AG09309 (cell line): ENCODE measurements at places on chromosomes 3 and 15.

GRCh38 chr3:181896605-181897004, 184.9 kb downstream of the SOX2 start:
- DNase-seq, result no peak

- no peak for DNase-seq
Measured at GRCh38 chr15:39391230-39391629, 189.6 kb upstream of the THBS1 start.

DNA sequence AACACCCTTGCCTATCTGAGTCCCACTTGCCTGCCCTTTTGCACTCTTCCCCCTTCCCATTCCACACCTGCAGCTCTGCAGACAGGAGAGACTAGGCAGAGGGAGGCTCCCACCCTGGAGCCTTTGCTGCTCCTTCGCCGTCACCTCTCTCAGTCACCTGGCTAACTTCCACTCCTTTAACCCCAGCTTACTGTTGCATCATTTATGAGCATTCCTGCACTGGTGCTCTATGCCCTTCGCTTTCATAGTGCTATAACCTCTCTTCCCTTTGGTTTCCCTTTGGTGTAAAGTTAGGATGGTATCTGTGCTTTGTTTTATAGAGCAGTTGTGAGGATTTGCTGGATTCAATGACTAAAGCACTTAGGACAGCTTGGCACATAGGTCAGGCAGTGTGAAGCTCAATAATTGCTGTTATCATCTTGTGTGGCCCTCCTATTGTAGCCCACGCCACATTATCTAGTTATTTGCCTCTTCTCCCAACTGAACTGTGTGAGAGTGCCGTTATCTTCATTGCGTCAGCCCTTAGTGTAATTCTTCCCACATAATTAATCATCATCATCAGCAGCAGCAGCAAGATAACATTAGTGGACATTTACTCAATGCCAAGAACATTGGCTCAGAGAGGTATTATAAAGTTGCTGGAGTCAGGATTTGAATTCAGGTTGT, 253.9 kb downstream of the CACNA2D3 start:
- no peak for DNase-seq

DNA sequence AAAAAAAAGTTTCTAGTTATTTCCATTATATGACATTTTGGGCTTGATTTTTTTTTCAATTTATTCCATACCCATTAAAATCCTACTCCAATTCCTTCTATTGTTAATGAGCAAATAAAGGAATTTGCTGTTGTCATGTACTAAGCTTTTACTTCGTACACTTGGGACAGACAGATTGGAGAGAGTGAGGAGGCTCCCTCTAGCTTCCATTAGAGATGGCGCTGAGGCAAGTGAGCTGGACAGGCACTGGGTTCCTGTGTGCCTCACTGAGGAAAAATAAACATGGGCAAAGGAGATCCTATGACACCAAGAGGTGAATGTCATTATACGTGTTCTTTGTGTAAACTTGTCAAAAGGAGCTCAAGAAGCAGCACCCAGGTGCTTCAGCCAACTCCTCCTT, 441.1 kb upstream of the MDFIC2 start:
- DNase-seq, result no peak

DNA sequence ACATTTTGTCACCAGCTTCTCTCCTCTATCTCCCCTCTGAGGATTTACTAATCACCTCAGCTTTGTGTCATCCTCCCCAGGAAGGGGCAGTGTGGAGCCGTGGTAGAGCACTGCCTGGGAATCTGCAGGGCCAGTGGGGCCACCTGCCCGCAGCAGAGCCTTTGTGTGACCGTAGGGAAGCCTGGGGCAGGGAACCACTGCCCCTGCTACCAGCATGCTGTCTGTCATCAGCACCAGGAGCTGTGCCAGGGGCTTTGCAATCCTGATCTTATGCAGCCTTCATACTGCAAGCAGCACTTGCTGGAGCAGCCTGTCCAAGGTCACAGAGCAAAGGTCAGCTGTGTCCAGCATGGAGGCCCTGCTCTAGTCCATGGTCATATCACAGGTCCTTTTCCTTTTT, 170.2 kb upstream of the IL12A start:
- DNase-seq, result no peak

GRCh38 chr3:23438657-23439056, 235.5 kb downstream of the UBE2E2 start:
- DNase-seq, result no peak

GRCh38 chr3:128400671-128401070, 66.0 kb downstream of the DNAJB8 start:
- DNase-seq, result no peak

DNA sequence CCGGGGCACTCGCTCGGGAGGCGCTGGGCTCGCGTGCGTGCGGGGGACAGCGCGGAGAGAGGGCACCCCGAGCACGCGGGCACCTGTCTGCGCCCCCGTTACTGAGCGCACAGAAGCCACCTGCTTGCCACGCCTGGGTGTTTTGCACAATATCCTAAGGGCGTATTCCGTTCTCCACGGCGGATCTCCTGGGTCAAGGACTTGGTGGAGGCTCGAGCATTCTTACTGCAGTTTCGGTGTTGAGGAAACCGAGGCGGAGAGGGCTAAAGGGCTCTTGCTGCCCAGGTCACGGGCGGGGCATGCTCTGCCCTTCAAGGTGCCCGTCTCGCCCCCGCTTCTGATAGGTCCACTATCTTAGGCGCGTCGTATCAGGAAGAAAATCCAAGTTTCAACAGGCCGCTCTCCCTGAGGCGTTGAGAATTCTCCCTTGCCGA, 526 bp downstream of the GPD1L start:
- no peak for DNase-seq

DNA sequence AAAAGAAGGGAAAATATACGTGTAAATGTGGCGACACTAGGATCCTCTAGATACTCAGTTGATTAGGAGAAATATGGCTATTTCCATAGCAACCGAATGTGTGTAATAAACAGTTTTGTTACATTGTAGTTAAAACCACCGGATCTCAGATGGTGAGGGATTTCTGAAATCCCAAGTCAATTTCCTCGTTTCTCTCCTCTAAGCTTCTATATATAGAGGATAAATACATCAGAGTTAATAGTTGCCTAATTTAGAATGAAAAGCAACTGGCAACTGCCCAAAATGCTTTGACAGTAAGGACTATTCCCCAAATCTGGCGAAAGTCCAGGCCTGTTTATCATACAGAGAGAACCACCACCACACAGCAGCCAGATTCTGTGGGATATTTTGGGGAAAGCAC, 112.6 kb downstream of the GABRB3 start:
- no peak for DNase-seq

DNA sequence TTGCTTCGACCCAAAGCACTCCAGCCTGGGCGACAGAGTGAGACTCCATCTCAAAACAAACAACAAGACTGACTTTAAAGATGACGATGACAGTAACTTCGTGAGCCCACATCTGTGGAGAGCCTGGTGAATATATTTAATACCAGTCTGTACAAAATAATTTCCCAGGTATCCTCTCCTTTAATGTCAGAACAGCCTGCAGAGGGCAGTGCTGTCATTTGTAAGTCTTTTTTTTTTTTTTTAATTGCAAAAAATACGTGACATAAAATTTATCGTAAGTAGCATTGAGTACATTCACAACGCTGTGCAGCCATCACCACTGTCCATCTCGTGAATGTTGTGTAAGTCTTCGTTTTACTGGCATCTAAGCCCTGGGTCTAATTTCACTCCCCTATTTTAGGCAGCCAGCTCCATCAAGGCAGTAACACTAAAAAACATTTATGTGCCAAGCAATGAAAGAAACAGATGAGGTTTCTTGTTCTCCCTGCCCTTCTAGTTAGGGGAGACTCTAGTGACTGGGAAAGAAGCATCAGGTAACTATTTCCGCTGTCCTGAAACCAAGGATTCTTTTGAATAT, 1.4 kb downstream of the HTD2 start:
- peak; percentile 40 for DNase-seq

- DNase-seq, result no peak
Measured at GRCh38 chr3:136235545-136235944, 14.6 kb upstream of the PCCB start.

DNA sequence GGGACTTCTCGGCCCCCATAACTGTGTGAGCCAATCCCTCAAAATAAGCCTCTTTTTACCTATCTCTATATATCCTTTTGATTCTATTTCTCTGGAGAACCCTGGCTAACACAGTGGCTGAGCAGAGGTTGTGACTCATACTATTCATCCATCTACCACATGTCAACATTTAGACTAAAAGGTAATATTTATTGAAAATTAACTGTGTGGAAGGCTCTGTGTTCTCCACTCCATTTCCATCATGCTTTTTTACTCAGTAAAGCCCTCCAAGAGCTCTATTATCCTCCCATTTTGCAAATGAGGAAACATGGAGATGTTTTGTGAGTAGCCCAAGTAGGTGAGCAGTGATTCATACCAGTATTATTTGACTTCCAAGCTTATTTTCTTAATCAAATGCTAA, 217.9 kb upstream of the DCBLD2 start:
- no peak for DNase-seq

GRCh38 chr3:44892689-44893088, 18.3 kb downstream of the TGM4 start:
- no peak for DNase-seq

DNA sequence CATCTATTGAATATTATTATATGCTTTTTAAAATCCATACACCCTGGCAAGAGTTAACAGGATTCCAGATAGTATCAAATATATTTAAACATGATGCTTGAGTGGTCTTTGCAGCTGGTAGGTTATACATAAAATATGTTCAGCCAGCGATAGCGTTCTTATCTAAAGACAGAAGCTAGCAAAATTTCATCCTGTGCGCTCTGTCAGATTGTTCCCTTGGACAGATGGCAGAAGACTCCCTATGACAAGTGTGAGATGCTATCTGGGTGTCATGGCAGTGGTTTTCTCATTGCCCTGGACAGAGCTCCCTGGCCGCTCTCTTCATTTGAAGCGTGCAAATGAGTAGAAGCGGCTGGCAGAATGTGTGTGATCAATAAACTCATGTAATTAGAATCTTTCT, 175.2 kb upstream of the SOX14 start:
- no peak for DNase-seq

DNA sequence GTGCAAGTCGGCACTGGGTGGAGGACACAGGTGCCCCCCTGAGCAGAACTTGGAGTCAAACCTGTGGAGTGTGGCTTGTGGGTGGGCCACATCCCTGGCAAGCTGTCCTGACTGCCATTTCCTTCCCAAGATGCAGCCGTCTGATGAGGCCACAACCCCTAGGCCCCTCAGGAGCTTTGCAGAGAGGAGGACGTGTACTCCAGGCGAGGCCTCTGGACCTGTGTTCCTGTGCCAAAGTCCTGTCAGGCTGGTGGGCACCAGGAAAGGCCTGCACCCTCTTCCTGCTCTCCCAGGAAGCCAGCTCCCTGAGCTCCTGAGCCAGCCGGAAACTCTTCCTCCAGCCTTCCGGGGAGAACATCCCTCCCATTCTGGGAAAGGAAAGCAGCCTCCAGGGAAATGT, 48.5 kb downstream of the CMTM6 start:
- no peak for DNase-seq

DNA sequence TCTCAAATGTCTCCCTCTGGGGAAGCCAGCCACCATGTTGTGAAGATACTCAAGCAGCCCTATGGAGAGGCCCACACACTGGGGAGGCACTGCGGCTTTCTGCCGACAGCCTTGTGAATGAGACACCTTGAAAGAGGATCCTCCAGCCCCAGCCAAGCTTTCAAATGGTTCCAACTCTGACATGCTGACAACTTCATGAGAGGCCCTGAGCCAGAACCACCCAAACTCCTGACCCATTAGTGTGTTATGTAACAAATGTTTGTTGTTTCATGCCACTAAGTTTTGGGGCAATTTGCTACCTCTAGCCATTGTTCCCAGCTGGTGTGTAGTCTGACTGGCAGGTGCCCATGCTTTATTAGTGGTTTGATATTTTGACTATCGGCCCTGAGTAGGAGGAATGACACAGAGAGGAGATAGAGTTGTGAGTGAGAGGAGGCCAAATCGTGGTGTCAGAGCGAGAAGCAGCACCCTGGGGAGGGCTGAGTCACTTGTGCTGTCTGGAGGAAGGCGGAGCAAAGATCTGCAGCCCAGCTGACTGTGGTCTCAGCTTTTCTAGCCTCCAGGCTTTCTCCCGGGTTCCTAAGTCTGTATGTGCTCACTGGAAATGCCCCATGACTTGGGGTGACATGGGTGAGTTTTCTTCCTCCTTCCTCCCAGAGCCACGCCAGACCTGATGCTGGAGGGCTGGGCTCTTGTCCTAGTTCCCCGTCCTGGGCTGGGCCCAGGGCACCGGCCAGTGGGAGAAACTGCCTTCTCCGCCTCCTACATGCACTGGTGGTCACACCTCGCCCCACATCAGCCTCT, 56.7 kb upstream of the BLM start:
- DNase-seq, result peak; percentile 67

DNA sequence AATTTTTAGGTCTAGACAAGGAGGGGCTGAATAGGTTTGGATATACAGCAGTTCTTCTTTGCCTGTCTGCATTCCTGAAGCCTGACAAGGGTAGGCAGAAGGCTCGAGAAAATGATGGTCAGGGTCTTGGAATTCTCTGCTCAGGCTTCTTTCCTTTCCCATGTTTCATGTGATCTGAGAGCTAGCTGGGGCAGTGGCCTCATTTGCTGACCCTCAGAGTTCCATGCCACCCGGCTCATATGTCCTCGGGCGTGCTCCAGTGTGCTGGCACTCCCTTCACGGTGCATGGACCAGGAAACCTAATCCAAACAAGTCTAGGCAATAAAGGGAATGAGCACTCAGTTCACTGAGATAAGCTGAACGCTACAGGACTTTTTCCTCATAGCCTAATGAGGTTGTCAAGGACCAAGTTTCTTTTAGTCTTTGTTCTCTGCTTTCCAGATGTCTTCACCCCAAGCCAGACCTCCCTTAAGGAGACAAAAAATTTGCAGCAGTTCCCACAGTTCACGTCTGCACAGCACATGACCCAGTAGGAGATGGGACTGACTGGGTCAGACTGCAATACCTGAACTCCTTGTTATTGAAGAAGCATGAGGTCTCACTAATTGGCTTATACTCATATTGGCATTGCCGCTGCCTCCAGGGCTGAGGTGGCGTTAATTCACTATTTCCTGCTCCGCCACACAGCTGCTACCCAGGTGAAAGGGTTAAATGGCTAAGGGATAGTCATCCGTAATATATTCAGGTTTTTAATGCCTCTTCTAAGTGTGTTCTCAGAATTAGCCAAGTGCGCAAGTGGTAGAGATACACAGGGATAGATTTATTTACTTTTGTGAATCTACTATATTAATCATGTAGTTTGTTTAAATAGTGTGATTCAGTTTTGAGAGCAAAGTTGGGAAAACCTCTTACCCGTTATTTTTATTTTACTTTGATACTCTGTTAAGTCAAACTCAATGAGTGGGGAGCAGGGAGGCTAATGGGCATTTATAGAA, 15.3 kb upstream of the RTP4 start:
- no peak for DNase-seq

GRCh38 chr15:41465822-41466421, 27.8 kb upstream of the ITPKA start:
- peak; percentile 13 for DNase-seq

- DNase-seq, result no peak
Measured at GRCh38 chr3:71432044-71432975, 151.2 kb downstream of the FOXP1 start.
